ENCODE measurements at places on chromosomes 12 and 14.

GRCh38 chr12:75975702-75976101 is 55.9 kb downstream of the PHLDA1 start:
- DNase-seq, result no peak

DNA sequence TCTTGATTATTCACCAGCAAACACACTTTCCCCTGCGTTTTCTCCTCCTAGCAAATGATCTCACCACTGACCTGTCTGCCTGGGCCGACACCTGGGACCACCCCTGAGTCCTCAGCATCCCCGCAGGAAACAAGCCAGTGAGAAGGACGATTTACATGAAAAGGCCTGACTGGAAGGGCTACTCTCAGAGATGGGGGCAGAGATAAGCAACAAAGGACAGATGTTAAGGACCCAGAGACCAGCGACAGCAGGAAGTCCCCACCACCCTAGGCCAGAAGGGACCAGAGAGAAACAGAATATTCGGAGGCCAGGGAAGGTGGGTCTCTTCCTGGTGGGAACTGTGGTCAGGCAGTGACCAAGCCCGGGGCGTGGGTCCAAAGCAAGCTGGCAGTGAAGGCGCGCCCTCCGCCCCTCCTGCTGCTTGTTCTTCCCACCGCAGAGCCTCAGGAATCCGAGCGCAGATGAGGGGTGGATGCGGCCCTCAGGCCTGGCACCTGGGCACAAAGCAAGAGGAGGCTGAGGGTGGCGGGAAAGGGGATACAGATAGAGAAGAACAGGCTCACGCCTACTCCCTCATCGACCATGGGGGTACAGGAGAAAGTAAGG is 55.8 kb downstream of the STX2 start:
- no peak for DNase-seq

GRCh38 chr14:97523936-97524335 is 726.8 kb downstream of the VRK1 start:
- no peak for DNase-seq

GRCh38 chr12:52622349-52622748 is 4.0 kb upstream of the KRT73 start:
- DNase-seq, result no peak
